Stimulated activated CD4-positive, alpha-beta T cell treated with anti-CD3 and anti-CD28 coated beads, Interleukin-2, amount 100 ng/mL, for 4 hours (primary cell): ENCODE measurements at places on chromosomes 7 and 10.

GRCh38 chr10:44986670-44987069 is 8.1 kb upstream of the DEPP1 start:
- no peak for DNase-seq

- no peak for DNase-seq
These were observed 170.4 kb downstream of the PRKAG2 start for GRCh38 chr7:151706277-151707104.

DNA sequence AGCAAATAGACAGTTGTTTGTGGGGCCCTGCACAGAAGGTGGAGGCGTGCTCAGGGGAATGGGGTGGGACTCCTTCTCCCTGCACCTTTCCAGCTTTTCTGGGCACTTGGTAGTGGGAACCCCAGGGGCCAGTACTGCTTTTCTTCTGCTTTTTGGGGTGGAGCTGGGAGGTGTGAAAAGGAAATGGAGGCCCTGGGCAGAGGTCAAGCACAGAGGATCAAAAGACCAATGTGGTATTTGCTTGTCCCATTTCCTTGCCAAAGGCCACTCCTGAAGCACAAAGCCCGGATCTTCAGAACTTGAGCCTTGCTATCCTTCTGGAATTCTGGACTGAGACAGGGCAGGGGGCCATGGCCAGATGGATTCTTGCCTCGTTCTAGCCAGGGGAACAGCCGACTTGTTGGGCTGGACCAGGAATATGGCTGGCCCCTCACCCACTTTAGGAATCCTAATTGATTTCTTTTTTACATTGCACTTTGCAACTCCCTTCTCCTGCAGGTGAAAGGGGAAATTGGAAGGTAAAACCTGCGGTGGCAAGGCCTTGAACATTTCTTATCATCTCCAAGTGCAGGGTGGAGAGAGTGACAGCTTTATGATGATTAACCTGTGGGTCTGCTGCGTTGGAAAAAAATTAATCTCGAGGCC is 26.5 kb downstream of the ADRA2A start:
- DNase-seq, result no peak

- DNase-seq, result no peak
These were observed 75.8 kb downstream of the NOC3L start for GRCh38 chr10:94286901-94287300.

- DNase-seq, result no peak
These were observed 95.7 kb downstream of the CABCOCO1 start for GRCh38 chr10:61758433-61758832.

DNA sequence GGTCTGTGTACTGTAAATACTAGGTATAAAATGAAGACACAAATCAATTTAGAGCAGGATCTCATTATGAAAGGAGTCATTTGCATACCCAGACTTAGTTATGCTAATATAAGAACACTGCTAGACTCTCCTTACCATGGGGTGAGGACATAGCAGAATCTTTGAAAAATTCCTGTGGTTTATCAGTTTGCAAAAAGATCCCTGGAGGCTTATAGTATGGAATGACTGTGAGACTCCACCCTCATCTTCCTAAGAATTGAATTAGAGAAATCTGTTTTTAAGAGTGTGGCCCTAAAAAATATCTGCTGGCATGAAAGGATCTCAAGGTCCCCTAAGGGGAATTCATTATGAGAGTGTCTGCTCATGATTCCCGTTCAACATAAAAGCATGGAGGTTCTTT is 63.2 kb downstream of the WNT2 start:
- DNase-seq, result no peak

DNA sequence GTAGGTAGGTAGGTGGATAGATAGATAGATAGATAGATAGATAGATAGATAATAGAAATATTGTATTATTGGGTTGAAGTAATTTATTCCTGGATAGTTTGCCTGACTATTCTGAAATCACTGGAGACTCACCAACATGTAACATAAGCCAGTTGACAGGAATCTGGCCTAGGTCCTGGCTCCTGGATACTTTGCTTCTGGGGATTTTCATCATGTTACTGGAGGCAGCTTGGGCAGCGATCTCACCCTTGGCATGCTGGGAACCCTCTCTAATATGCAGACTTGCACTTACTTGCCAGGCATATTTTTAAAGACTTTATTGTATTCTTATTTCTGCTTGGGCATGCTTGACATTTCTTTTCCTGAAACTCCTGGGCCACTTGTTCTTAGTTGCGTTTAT is 709.1 kb upstream of the FZD8 start:
- no peak for DNase-seq

GRCh38 chr7:27842094-27842692 is 102.2 kb downstream of the TAX1BP1 start:
- DNase-seq, result no peak

DNA sequence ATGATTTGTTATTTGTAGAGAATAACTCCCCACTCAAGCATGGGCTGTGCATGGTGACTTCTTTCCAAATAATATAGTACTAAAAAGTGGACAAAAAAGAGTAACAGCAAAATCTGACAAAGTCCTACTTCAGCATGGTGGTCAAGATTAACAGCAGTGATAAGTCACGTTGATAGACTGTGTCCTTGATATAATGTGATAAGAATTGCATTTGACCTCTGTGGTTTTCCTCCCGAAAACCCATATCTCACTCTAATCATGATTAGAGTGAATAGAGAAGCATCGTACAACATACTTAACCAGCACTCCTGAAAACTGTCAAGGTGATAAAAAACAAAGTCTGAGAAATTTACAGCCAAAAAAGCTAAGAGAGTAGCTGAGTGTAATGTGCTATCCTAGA is 42.4 kb downstream of the REEP3 start:
- DNase-seq, result no peak

DNA sequence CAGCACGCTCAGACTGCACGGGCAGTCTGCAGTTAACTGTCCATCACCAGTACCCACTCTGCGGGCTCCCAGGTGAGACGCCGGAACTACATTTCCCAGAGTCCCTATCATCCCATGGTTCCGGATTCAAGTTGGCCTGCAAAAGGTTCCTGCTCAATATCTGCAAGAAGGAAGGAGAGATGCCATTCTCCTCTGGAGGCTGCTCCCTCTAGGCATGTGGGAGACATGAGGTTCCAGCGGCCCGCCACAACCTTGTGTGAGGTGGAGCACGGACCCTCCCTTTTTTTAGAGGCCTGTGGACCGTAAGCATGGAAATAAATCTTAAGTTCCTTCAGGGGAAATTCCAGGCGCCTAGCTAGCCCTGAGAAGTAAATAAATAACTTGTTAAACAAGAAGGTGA is 29.7 kb downstream of the NUP42 start:
- DNase-seq, result no peak

DNA sequence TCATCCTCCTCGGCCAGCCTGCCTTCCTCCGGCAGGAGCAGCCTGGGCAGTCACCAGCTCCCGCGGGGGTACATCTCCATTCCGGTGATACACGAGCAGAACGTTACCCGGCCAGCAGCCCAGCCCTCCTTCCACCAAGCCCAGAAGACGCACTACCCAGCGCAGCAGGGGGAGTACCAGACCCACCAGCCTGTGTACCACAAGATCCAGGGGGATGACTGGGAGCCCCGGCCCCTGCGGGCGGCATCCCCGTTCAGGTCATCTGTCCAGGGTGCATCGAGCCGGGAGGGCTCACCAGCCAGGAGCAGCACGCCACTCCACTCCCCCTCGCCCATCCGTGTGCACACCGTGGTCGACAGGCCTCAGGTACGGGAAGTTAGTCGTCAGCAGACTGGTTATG is 21.1 kb downstream of the BAG3 start:
- DNase-seq, result no peak

GRCh38 chr10:84540617-84541288 is 212.4 kb downstream of the CCSER2 start:
- DNase-seq, result peak; percentile 43

DNA sequence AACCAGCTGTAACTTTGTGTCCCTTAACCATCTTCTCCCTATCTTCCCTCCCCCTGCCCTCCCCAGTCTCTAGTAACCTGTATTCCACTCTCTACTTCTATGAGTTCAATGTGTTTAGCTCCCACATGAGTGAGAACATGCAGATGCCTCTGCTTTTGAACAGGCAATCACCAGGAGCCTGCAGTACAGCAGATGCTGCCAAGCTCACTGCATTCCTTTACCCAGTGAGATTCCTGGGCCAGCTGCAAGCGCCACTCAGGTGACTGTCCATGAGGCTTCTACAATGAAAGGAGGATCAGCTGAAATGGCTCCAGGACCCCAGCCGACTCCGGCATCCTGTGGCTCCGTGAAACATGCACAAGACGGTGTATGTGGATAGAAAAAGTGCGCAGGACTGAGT is 15.7 kb downstream of the GRID1 start:
- no peak for DNase-seq

- DNase-seq, result no peak
These were observed 114.1 kb upstream of the CARD11 start for GRCh38 chr7:3157566-3158287.

DNA sequence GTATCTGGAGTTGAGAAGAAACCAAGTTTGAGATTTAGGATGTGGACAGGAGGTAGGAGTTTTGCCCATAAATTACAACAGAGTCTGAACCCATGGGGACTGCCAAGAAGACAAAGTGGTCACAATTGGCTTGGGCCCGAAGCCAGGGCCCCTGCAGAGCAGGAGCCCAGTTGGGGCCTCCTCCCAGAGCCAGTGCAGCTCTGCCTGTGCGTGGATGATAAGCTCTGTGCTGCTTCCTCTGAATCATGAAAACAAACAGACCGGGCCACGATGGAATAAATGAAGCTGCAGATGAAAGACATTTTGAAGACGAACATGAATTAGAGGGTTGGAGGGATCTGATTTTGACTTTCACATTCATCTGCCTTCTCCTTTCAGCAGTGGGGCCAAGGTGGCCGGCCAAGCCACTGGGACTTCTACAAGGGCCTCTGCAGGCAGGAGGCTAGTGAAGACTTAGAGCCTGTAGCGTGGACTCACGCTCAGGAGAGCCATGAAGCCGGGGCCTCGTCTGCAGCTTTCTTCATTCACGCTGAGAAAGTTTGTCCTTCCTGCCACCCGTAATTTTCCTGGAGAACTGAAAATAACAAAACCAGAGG is 156.8 kb upstream of the LYZL1 start:
- no peak for DNase-seq

DNA sequence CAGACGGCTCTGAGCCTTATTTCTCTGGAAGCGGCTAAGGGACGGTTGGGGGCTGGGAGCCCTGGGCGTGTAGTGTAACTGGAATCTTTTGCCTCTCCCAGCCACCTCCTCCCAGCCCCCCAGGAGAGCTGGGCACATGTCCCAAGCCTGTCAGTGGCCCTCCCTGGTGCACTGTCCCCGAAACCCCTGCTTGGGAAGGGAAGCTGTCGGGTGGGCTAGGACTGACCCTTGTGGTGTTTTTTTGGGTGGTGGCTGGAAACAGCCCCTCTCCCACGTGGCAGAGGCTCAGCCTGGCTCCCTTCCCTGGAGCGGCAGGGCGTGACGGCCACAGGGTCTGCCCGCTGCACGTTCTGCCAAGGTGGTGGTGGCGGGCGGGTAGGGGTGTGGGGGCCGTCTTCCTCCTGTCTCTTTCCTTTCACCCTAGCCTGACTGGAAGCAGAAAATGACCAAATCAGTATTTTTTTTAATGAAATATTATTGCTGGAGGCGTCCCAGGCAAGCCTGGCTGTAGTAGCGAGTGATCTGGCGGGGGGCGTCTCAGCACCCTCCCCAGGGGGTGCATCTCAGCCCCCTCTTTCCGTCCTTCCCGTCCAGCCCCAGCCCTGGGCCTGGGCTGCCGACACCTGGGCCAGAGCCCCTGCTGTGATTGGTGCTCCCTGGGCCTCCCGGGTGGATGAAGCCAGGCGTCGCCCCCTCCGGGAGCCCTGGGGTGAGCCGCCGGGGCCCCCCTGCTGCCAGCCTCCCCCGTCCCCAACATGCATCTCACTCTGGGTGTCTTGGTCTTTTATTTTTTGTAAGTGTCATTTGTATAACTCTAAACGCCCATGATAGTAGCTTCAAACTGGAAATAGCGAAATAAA is 175.5 kb downstream of the RNF216 start:
- DNase-seq, result no peak

DNA sequence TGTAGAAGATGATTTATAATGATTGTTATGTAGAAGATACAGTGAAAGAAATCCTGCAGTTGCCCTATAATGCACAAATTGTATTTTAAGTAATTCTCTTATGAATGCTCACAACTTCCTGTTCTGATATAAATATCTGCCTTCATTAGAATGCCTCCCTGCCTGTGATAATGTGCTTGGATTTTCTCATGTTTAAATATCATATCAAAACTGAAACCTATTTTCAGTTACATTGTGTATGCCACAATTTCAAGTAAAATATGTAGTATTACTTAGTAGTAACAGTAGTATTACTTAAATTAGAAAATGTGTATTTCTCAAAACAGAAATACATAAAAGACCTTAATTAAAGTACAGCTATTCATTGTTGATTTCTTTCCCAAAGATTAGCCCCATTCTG is 41.1 kb upstream of the TFEC start:
- DNase-seq, result no peak

DNA sequence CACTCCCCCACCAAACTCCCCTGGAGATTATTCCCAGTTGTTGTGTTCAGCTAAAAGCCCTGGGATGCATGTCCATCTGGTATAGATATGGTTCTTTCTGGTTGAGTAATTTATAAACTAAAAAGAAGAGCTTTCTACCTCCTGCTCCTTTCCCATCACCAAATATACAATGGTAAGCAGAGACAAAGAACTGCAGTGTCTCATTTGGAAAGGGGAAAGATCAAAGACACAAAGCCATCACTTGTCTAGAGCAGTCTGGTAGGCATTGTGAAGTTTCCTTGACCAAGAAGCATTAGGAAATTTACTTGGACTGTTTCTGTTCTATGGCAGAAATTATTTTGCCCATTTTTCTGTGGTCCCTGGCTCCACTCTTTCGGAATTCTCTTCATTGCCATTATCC is 24.9 kb upstream of the PANK1 start:
- no peak for DNase-seq

- no peak for DNase-seq
These were observed 2.5 kb downstream of the PRR15 start for GRCh38 chr7:29565982-29566746.

DNA sequence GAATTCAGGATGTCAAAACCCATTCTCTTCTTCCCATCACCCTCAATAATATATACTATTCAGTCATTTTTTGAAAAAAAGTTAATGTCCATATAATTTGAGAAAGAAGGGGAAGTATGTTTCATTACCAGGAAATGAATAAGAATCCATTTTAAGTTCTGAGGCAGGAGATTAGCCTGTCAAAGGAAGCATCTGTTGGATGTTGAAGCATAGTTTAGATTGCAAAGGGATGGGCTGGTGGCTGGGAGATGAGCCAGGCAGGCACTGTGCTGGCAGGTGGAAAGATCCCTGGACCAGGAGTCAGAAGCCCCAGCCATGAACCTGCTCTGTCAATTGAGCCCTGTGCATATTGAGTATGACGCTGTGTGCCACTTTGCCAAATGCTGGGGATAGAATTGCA is 48.4 kb upstream of the CRTAC1 start:
- no peak for DNase-seq

- no peak for DNase-seq
These were observed 9.3 kb upstream of the CLEC5A start for GRCh38 chr7:141956084-141956483.

- DNase-seq, result no peak
These were observed 50.1 kb upstream of the DRGX start for GRCh38 chr10:49446031-49446430.
